ENCODE measurements at places on chromosomes 6 and 20.
A peak's percentile ranks its signal among the peaks of the same experiment; 100 is the strongest.

DNA sequence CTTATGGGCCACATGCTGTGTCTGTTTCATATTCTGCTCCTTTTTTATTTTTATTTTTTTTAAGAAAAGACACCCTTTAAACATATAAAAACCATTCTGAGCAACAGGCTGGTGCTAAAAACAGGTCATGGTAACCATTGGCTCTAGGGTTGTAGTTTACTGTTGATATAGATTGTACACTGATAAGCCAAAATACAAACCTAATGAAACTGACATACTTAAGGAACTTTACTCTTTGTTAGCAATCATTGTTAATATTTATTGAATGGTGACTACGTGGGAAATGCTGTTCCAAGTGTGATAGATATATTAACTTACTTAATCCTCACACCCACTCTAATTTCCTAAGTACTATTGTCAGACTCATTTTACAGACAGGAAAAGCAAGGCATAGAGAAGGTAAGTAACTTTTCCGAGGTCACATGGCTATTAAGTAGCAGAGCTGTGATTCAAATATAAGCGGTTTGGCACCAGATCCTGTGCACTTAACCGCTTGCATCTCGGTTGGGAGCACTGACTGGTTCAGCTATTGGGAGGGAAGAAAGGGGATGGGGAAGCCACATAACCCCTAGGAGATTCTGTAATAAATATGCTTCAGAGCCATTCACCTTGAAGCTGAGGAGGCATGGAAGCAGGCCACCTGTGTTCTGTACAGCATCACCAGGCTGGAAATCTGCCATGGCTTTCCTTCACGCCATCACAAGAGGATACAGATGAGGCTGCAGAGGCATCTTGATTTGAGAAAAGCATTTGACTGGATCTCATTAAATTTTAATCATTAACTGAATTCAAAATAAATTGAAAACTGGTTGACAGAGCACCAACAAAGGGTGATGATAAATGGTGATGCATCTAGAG, 4.9 kb downstream of the TRAF3IP2 start:
- DNase-seq: no peak

DNA sequence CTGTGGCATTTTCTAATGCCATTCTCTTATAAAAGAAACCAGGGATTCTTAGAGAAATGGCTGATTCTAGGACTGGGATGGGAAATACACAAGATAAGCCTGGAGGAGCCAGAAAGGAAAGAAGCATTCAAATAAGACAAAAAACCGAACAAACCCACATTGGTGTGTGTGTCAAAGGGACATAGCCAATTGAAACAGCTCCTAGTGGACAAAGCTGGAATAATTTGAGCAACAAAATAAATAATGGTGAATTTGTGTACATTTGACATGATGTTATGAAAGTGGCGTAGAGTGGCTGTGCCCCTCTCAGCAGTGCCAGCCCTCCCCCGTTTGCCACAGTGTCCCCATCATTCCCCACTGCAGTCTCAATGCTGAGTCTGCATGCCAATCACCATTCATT, 55.5 kb downstream of the B3GAT2 start:
- no peak for DNase-seq

- no peak for DNase-seq
Measured at GRCh38 chr20:32316667-32317066, 39.2 kb downstream of the KIF3B start.

GRCh38 chr6:2998998-2999617, 586 bp upstream of the NQO2 start:
- DNase-seq: peak; percentile 58

DNA sequence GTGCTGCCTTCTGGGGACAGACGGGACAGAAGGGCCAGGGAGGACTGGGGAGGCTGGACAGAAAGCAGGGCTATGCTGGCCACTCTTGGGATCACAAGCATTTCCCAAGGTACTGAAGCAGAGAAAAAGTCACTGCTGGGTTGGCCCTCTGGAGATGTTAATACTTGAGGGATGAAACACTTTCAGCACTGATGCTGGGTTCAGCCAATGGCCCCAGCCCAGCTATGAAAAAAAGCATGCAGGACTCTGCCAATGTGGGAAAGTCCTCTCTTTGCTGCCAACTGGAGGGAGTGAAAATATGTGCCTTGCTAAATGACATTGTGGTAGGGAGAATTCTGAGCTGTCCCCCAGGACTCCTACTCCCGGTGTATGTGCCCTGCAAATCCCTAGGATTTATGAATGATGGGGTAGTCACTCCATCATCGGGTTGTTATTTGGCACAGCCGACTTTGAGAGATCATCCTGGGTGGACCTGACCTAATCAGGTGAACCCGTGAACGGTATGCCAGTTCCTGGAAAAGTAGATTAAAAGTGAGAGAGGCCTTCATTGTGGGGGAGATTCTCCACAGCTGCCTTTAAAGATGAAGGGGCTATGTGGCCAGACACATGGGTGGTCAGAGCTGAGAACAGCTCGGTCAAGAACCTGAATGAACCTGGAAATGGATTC, 119.9 kb upstream of the TRAF3IP2 start:
- DNase-seq: no peak

GRCh38 chr20:34768096-34768495, 57.4 kb downstream of the NCOA6 start:
- no peak for DNase-seq

DNA sequence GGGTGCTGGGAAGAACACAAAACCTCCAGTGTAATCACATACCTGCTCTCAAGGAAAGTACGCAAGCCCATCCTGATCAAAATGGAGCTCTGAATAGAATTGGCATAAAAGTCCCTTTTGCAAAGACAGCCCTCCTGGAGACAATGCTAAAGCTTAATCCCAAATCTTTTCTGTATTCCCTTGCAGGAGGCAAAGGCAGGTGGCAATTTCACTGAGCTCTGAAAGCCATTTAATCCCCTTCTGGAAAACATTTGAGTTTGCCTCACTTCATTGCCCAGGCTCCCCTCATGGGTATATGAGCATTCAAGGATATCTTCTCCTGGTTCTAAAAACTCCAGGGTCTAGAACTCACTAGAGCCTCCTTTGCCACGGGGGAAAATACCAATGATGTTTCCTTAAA, 310.2 kb upstream of the CNR1 start:
- DNase-seq: no peak

GRCh38 chr6:18350271-18350670, 36.9 kb upstream of the RNF144B start:
- DNase-seq: no peak

DNA sequence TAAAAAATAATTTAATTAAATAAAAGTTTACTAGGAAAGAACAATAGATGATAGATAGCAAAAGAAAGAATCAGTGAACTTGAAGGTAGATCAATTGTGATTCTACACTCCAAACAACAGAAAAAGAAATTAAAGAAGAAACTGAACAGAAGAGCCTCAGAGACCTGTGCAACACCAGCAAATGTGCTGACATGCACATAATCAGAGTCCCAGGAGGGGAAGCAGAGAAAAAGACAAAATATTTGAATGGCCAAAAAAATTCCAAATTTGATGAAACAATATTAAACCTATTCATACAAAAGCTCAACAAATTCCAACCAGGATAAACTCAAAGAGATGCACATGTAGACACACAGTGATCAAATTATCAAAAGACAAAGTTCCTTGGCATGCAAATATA, 267.5 kb upstream of the OPRM1 start:
- no peak for DNase-seq

DNA sequence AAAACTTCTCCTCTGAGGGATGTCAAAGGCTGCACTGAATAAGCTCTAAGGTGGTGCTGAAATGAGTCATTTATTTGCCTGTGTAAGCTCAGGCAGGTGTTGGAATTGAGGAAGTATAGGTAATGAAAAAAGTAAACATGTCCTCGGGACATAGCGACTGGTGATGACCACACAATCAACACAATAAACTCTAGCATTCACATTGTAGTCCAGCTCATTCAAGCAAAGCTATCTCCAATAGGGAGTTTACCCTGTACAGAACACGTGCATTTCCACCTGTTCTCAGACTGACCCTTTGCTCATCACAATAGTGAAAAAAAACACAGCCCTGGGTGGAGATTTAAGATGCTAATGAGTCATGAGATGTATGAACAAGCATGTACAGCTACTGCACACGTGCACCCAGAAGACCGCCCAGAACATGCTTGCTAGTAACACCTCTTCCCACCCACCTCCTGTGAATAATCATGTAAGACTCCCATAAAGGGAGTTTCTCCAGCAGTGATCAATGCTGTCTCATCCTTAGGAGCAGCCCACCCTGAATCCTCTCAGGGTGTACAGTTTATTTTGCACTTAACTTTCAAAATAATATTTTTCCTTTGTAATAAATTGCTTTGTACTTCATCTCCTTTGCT, 33.0 kb upstream of the POU5F1 start:
- no peak for DNase-seq

GRCh38 chr20:11833825-11834224, 83.9 kb upstream of the BTBD3 start:
- no peak for DNase-seq

DNA sequence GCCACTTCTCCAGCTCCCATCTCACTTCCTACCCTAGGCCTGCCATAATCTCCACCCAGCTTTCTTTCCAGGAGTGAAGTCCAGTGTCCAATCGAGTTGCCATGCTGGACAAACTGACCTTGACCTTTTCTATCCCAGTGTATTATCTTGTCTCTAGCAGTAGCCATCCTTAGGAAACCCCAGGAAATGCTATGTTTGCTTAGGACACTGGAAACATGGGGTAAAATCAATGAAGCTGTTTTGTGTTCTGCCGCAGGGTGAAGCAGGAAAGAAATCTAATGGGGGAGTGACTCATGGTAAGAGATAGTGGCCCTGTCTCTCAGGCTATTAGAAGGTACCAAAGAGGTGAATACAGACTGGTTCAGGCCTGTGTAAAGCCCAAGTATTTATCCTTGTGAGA, 1110.1 kb upstream of the FLRT3 start:
- DNase-seq: no peak

DNA sequence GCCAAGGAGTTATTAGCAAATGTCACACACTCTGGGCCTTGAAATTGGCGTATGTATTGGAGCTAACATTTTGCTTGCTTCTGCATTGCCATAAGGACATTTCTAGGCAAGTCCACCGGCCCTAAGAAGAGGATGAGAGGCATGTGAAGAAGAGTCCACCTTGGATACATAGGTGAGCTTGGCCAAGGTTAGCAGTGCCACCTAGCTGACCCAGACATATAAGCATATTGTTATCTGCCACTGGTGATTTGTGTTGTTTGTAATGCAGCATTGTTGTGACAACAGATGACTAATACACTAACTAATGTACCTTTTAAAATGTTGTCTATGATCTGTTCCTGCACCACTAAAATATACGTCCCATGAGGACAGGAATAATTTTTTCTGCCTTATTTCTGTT, 24.8 kb upstream of the HLA-DQA2 start:
- DNase-seq: no peak

DNA sequence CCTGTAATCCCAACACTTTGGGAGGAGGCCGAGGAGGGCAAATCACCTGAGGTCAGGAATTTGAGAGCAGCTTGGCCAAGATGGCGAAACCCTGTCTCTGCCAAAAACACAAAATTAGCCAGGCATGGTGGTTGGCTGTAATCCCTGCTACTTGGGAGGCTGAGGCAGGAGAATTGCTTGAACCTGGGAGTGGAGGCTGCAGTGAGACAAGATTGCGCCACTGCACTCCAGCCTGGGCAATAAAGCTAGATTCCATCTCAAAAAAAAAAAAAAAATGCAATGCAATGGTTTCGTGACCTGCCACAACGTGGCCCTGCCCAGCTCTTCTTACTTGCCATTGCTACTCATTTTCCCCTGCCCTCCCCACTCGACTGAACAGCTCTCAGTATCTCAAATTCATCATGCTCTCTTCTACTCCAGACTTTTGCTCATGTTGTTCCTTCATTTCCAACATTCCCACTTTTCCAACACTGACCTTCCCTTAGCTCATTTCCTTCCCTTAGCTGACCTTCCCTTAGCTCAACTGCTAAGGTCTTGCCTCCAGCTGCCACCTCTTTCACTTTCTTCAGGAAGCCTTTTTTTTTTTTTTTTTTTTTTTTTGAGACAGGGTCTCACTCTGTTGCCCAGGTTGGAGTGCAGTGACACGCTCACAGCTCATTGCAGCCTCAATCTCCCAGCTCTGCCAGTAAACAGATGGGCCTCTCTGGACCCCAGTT, 2.1 kb upstream of the MTHFD1L start:
- DNase-seq: no peak

DNA sequence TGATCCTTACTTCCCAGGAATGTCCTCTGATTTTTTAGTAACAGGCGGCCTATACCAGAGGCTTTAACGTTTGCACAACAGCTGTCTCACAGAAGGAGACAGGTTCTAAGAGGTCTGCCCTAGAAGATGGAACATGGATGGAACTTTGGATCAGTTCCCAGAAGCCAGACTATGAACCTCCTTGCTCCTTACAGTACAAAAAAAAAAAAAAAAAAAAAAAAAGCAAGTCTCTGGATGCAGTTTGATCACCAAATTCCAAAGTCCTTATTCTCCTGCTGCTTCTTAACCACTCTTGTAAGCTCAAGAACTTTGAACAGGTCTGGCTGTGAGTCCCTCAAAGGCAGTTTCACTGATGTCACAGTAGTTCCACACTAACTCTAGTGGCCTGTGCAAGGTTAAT, 2.0 kb upstream of the TRMT11 start:
- no peak for DNase-seq

GRCh38 chr20:41782255-41782654, 164.1 kb upstream of the CHD6 start:
- no peak for DNase-seq

- peak; percentile 59 for DNase-seq
Measured at GRCh38 chr6:77463861-77464494, 687 bp upstream of the HTR1B start.

DNA sequence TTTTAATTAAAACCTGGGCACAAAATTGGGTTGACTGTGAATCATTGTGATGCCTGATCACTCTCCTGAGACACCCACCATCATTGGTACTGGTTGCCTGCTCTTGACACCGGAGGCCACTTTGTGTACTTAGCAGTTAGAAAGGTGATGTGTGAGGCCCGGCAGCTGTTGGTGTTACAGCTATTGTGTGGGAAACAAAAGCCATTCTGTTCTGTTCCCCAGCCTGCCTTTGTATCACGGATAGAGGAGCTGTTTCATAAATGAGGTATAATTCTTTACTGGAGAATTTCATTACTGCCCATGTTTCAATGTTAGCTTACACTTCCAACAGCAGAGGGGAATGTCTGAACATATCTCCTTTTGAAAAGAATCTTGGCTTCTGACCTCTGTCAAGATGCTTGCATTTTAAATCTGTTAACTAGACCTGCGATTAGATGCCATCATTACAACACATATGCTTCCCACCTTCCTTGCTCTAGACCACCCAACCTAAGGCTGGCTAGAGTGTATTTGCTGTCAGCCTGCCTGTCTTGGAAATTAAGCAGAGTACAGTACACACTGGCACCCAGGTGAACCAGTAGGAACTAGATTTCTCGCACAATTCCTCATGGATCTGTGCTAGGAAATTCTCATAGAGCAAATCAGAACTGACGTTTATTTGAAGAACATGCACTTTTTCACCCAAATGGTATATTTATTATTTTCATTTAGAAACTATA, 142.4 kb upstream of the INSM1 start:
- DNase-seq: no peak

All from testis (tissue), 5 donors.